ENCODE measurements at places on chromosomes 2 and 18.
A peak's percentile ranks its signal among the peaks of the same experiment; 100 is the strongest.

- no peak for DNase-seq
These were observed 19.3 kb upstream of the POU3F3 start for GRCh38 chr2:104834431-104835153.

GRCh38 chr2:16522031-16522831, 143.4 kb downstream of the CYRIA start:
- DNase-seq = no peak

GRCh38 chr2:30978044-30978443, 160.2 kb downstream of the GALNT14 start:
- DNase-seq = no peak

DNA sequence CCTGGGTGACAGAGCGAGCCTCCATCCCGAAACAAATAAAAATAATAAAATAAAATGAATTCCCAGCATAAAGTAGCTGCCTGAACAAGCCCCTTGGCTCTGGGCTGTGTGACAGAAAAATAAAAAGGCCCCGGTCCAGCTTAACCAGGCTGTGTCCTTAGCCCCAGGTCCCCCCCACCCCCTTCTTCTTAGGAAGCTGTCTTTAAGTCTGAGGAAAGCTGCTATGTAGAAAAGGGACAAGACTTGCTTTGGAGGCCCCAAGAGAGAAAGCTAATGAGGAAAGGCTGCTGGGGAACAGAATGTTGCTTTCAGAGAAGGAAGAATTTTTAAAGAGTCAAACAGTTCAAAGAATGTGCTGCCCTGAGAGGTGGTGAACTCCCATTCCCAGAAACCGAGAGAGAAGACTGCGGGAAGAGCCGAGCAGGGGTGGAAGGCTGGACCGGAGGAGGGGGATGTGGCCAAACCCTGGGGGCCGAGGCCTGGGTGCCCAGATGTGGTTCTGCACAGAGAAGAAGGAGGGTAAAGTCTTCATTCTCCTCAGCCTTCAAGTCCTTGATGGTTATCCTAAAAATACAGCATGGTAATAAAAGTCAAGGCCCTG, 61.9 kb downstream of the CENPO start:
- DNase-seq = no peak

DNA sequence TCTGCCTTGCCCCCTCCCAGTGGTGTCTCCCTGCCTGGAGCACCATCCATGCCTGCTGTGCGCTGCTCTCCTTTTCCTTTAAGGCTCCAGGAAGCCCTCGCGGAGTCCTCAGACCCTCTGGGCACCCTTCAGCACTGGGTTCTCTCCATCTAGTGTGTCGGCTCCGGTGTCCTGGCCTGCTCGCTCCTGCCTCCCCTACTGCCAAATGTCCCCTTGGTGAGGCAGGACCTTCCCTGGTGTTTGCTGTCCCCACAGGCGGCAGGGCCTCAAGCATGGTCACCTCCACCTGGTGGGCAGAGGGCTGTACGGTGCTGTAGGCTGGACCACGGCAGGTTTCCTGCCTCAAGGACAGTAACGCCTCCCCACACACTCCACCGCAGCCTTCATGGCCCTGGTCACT, 90.2 kb downstream of the DGKD start:
- peak; percentile 22 for DNase-seq

GRCh38 chr2:165898381-165898780, 55.2 kb downstream of the TTC21B start:
- DNase-seq = no peak

DNA sequence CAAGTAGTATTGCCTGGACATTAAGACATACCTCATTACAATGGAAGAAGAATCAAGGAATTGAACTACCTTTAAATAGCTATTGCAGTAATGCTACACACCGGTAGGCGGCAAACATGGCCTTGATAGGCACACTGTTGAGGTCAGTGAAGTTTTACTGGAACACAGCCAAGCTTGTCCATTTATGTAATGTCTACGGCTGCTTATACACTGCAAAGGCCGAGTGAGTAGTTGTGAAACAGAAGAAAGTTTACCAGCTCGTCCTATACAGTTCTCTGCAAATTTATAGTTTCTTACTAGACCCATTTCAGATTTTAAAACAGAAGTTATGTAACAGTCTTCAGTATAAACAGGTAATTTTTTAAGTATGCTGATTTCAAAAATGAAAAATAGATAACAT, 38.8 kb downstream of the PPP4R1 start:
- no peak for DNase-seq

- DNase-seq = no peak
These were observed 2.0 kb upstream of the DGKD start for GRCh38 chr2:233352141-233352842.

DNA sequence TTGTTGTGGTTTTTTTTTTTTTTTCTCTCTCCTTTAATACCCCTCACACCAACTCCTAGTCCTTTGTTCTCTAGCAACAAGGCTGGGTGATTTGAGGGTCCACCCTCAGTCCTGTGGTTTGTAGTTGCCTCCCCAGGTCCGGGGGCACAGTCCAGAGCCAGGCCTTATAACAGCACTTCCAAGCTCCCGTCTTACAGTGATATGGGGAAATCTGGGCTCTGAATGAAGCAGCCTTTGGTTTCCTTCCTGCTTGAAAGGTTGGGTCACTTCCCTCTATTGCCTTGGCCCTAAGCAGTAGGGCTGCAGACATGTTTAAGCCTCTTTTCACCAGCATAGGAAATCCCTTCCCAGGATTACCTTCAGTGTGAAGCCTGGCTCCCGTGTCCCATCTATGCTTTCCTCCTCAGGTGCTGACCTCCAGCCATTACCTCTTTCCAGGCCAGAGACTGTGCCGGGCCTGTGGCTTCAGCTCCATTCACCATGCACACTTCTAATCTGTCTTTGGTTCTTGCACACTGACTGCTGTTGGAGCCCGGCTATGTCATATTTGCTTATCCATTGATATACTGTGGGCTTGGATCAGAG, 21.2 kb upstream of the NTSR2 start:
- no peak for DNase-seq

- no peak for DNase-seq
These were observed 121.8 kb upstream of the EPAS1 start for GRCh38 chr2:46175419-46175818.

DNA sequence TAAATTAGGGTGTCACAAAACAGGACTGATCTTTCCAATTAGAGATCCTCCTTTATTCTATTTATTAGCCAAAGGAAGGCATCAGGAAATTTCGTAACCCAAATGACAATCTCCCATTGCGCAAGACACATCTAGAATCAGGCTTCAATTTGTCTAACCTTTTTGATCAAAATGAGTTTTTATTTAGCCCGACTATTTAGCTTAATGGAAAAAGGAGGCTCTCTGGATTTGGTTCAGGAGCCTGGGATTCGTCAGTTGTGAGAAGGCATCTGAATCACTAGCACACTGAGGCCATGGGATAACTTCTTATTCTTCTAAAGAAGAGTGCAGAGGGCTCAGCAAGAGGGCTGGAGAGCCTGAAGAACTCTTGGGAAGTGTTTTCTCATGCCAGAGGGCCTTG, 332.1 kb upstream of the ETAA1 start:
- no peak for DNase-seq

DNA sequence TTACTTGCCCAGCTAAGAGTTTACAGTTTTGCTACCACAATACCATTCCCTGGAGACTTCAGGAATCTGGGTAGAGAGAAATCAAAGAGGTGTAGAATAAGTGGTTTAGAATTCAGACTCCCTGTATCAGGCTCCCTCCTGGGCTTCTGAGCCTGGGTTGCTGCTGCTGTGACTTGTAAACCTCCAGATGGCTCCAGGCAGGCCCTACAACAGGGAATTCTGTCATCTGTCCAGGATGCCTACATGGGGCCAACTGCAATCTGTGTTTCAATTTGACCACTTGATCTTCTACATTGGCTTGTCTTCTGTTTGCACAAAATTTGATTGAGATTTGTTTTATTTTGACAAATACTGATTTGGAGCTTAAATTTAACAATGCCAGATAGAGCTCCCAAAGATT, 183.9 kb downstream of the RAD51AP2 start:
- DNase-seq = no peak

- no peak for DNase-seq
These were observed 33.9 kb downstream of the SLC4A3 start for GRCh38 chr2:219661197-219661954.

DNA sequence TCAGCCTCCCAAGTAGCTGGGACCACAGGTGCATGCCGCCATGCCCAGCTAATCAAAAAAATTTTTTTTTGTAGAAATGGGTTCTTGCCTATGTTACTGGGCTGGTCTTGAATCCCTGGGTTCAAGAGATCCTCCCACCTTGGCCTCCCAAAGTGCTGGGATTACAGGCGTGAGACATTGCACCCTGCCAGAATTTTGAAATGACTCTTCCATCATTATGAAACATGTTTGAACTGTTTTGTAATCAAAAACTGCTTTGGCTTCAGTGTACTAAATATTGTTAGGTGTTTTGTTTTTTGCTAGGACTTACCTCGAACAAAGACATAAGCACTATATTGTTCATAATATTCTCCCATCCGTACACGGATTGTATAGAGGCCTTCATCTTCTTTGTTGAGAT, 55.8 kb downstream of the MYOM1 start:
- DNase-seq = no peak

- no peak for DNase-seq
These were observed 45.6 kb downstream of the MTCL1 start for GRCh38 chr18:8750954-8751415.

DNA sequence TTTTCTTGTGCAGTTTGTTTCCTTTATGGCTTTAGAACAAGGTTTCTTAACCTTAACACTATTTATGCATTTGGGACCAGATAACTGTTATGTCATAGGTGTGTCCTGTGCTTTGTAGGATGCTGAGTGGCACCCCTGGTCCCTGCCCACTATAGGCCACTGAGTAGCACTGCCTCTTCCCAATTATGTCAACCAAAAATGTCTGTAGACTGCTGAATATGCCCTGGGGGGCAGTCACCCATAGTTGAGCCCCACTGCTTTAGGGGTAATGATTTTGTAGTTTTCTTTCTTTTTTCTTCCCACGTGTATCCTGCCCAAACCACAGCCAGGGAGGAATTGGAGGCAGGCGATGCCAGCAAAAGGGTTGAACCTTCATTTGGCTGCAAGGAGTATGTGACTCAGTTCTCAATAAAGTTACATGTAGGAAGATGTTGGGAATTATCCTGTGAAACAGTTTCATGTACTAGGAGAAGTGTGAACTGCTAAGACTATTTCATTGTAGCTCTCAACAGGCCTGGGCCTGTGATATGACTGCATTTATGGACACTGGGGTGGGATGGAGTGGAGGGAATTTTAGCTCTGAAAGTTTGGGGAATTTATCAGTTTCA, 65.7 kb downstream of the FMNL2 start:
- no peak for DNase-seq

DNA sequence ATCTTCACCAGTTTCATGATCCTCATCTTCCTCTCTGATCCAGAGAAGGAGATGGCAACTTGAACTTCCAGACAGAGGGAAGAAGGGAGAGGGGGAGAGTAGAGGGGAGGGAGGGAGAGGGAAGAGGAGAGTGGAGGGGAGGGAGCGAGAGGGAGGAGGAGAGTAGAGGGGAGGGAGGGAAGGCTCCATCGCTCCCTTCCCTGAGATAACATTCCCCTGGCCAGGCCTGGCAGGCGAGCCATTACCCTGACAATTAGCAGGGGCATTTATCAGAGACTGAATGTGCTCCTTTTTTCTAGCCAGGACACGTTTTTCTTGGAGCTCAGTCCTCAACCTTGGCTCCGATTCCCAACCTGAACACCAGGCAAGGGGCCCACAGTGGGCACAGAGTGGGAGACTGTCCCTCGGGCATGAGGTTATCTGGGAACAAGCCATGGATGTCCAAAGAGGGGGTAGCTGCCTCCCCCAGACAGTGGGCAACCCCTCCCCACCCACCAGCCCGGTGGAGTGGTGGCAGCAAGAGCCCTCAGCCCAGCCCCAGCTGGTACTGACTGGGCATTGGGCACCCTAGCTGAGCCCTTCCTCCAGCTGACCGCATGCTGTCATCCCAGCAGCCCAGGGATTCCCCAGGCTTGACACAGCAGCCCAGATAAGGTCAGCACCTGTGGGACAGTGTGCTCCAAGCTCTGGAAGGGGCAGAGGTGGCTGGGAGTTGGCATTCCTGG, 81.8 kb downstream of the TNS1 start:
- no peak for DNase-seq

GRCh38 chr2:183474912-183475695, 350.9 kb downstream of the NUP35 start:
- DNase-seq = no peak

DNA sequence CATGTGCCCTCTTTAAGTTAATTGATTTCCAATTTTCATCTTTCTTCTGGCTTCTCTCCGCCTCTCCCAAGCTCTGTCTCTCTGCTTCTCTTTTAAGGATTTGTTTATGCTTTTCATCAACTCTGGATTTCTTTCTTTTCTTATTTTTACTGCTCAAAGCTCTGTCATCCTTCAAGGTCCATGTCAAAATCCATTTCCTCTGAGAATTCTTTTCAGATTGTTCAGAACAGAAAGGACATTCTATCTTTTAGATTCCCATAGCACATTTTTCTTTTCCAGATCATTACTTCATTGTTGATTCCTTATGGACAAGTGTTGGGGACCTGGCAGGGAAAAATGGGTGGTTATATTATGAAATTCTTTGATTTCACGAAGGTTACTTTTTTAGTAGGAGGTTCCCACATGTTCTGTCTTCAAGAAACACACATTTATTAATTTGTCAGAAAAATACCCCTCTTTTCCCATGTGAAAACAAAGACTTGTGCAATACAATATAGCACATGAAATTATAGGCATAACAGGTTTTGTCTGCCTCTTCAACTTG, 12.3 kb downstream of the PMAIP1 start:
- DNase-seq = no peak

DNA sequence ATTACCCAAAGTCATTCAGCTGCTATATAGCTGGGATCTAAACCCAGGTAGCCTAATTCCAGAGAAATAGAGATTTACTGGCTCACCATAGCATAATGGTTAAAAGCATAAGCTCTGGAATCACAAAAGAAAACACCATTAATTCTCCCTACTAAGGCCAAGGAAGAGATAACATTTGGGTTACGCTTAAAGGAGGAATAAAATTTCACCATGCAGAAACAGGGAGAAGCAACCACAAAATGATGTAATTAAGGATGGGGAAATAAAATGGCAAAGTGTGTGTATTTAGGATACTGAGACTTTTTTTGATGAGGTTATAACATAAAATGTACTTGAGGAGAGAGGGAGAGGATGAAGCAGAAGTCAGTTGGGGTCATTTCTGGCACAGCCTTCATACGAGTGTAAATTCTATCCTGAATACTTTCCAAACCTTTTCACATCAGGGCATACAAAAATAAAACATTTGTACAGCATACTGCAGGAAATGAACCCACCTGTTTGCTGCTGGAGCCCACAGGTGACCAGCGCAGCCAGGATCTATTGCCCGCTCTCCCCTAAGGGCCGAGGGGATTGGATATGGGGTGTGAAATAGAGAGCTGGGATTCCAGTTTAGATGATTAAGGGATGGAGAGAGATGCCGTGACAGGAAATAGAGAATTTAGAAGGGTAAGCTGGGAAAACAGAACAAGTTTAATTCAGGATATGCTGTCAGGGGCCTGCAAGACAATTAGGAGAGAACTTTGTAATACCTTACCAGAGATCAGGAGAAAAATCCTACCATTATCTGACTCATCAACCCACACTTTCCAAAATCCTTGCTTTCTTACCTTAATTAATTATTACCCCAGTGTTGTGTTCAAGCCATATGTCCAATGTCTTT, 43.8 kb upstream of the SERTAD2 start:
- DNase-seq = no peak
